Spinal cord (tissue), 10 donors: ENCODE measurements at places on chromosomes 6 and 20. TPM values are rescaled to one million over a fixed set of nuclear protein-coding genes. Genes with fewer than 3 reads are reported as not detected.

Gene FABP7
- 395 TPM for polyA plus RNA-seq

Gene TFAP2B
- polyA plus RNA-seq: 11.3 TPM

Gene SPTLC3
- polyA plus RNA-seq: 3.5 TPM

Gene ZC2HC1B
- polyA plus RNA-seq: not detected

Gene C6orf15
- not detected for polyA plus RNA-seq

Gene TDRD6
- 3.4 TPM for polyA plus RNA-seq

Gene ANGPT4
- 0.50 TPM for polyA plus RNA-seq

Gene BPIFB6
- not detected for polyA plus RNA-seq

Gene COL9A1
- polyA plus RNA-seq: 34.0 TPM

Gene CLPSL1
- polyA plus RNA-seq: not detected

Gene SLC25A27
- polyA plus RNA-seq: 69.5 TPM

Gene BPIFA1
- polyA plus RNA-seq: not detected

Gene RFX6
- not detected for polyA plus RNA-seq

Gene ADGRF5
- 8.7 TPM for polyA plus RNA-seq

Gene IRF4
- polyA plus RNA-seq: 0.11 TPM

Gene ELOVL4
- 57.4 TPM for polyA plus RNA-seq

Gene GINS1
- polyA plus RNA-seq: 13.4 TPM

Gene MTHFD1L
- polyA plus RNA-seq: 21.6 TPM

Gene HLA-DQA1
- 0.32 TPM for polyA plus RNA-seq

Gene ZNF334
- 25.6 TPM for polyA plus RNA-seq

Gene HLA-DQB1
- 0.92 TPM for polyA plus RNA-seq

Gene SAMD5
- polyA plus RNA-seq: 4.3 TPM

Gene EYA2
- polyA plus RNA-seq: 21.8 TPM

Gene PPP1R16B
- 47.0 TPM for polyA plus RNA-seq

Gene SNHG17
- 27.0 TPM for polyA plus RNA-seq

Gene TCF19
- 17.5 TPM for polyA plus RNA-seq
